Lower leg skin (tissue), 4 donors: ENCODE measurements at places on chromosomes 6 and 20. TPM values are rescaled to one million over a fixed set of nuclear protein-coding genes. Genes with fewer than 3 reads are reported as not detected.

The HAO1 gene
- total RNA-seq, result not detected

The PLG gene
- total RNA-seq, result not detected

The GTSF1L gene
- not detected for total RNA-seq

The KIF6 gene
- 0.61 TPM for total RNA-seq

The PRDM1 gene
- 31.3 TPM for total RNA-seq

The NFATC2 gene
- 4.0 TPM for total RNA-seq

The OR12D3 gene
- total RNA-seq, result not detected

The MOXD1 gene
- 13.5 TPM for total RNA-seq

The SLC4A11 gene
- total RNA-seq, result 17.2 TPM

The ANKRD66 gene
- not detected for total RNA-seq

The GSTA3 gene
- 17.8 TPM for total RNA-seq

The OPN5 gene
- total RNA-seq, result not detected

The WFDC10B gene
- total RNA-seq, result not detected

The KIZ gene
- total RNA-seq, result 24.7 TPM

The CYP39A1 gene
- 38.2 TPM for total RNA-seq

The TTLL9 gene
- total RNA-seq, result not detected

The MUCL3 gene
- total RNA-seq, result not detected

The PNLDC1 gene
- 0.57 TPM for total RNA-seq

The GFOD1 gene
- total RNA-seq, result 14.4 TPM

The DNAH8 gene
- 0.19 TPM for total RNA-seq
